ENCODE measurements at places on chromosomes 13 and 19.

GRCh38 chr13:50446611-50447010 is 396.9 kb downstream of the DLEU7 start:
- DNase-seq, result no peak

DNA sequence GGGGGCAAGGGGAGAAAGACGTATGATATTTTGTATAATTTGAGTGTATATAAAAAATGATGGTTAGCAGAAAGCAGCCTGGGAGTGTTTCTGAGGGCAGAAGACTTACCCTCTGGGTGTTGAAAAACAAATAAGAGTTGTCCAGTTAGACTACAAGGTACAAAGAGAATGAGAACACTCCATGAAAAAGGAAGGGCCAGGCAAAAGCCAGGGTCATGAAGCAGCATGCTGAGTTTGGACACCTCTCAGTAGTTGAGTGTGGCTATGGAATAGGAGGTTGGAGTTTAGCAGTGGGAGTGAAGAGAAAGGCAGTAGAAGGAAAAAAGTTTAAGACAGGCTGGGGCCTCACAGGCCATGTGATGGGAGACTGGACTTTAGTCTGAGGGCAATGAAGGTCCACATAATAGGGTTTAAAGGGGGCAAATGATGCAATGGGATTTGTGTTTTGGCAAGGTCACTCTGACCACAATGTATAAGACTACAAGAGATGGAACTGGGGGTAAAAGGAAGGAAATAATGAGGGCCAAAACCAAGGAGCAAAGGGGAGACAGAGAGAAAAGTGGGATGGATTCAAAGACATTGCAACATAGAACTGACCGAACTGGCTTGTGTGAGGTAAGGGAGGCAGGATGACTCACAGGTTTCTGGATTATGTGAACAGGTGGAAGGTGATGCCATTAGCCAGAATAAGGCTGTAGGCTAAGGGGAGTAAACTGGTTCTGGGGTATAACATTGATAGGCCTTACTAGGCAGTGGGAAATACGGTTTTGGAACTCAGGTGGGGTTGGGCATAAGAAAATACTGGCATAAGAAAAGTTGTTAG is 76.6 kb downstream of the SERP2 start:
- DNase-seq, result no peak

DNA sequence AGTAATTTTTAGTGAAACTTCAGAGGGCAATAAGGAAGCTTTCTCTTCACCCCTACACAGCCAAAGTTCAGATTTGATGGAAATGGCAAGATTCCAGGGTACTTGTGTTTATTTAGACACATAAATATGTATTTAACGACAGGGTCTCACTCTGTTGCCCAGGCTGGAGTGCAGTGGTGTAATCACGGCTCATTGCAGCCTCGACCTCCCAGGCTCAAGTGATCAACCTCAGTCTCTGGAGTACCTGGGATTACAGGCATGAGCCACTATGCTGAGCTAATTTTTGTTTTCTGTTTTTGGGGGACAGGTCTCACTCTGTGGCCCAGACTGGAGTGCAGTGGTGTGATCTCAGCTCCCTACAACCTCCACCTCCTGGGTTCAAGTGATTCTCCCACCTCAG is 2.0 kb upstream of the SYCE2 start:
- no peak for DNase-seq

- DNase-seq, result no peak
Measured at GRCh38 chr13:65964672-65965071, 1265.5 kb downstream of the PCDH9 start.

DNA sequence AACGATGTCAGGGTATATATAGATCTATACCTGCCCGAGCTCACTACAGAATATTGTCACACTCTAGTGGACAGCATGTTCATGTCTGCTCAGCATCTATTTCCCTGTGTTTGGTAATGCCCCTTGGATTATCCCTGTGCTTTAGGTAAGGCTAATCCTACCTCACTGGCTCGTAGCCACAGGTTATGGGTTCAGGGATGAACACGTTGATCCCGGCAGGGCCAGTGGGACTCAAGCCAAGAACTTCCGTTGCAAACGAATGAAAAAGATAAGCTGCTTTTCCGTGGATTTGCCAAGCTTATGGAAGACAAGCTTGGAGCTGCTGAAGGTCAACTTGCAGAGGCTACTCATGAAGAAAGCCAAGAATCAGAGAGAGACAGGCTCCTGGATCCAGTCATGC is 400.0 kb upstream of the TSHZ3 start:
- no peak for DNase-seq

- DNase-seq, result no peak
Measured at GRCh38 chr13:94946039-94946438, 233.7 kb upstream of the SOX21 start.

DNA sequence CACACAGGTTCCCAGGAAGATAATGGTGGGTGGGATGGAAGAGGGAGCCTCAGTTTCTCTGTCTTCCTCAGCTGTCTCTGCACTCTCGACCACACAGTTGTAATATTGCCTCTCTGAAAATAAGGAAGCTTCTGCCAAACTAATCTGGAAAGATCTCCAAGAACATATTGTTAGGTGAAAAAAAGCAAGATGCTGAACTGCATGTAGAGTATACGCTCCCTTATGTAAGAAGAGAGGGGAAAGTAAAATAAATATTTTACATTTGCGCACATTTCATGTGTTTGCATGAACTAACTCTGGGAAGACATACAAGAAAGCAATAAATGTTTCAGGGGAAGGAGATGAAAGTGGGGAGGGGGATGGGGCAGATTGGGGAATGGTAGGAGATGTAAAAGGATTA is 41.9 kb upstream of the CACNA1A start:
- no peak for DNase-seq

DNA sequence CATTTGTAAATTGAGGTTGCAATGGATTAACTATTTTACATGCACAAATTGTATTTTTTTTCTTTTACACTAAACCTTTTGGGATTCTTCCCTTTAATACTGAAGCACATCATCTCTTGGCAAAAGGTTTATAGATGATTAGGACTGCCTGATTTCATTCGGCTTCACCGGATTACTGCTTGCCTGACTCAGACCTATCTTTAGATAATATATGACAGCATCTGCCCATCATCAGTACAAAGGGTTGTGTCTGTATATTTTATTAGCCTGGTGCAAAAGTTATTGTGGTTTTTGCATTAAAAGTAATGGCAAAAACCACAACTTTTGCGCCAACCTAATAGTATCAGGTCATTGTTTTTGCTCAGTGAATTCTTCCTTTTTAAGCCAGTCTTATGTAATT is 316.2 kb upstream of the HTR2A start:
- no peak for DNase-seq

GRCh38 chr13:86946734-86947133 is 724.4 kb upstream of the SLITRK5 start:
- no peak for DNase-seq

DNA sequence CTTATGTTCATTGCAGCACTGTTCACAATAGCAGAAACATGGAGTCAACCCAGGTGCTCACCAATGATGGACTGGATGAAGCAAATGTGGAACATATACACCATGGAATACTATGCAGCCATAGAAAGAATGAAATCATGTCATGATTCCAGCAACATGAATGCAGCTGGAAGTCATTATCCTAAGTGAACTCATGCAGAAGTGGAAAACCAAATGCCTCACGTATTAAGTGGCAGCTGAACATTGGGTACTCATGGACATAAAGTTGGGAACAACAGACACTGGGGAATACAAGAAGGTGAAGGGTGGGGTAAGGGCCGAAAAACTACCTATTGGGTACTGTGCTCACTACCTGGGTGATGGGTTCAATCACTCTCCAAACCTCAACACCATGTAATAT is 915.9 kb downstream of the UQCRFS1 start:
- no peak for DNase-seq

DNA sequence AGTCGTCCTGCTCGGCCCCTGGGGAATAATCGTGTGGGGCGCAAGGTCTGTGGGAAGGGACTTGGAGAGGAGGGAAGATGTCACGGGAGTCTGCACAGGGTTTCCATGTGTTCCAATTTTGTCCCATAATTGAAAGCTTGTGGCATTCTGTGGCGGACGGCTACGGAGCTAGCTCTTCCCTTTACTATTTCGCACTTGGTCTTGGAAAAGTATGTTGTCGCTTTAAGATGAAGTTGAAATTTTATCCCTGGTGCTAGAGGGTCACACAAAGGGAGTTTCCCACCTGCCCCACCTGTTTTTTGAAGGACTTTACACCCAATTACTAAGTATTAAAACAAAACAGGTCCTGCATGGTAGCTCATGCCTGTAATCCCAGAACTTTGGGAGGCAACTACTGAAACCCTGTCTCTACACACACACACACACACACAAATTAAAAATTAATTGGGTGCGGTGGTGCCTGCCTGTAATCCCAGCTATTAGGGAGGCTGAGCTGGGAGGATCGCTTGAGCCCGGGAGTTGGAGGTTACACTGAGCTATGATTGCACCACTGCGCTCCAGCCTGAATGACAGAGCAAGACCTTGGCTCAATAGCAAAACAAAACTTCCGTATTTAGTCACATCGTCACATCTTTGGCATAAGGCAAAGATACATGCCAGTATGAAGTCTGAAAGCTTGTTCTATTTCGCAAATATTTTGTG is 967 bp upstream of the TPT1 start:
- no peak for DNase-seq

- peak; percentile 93 for DNase-seq
Measured at GRCh38 chr19:50203281-50204080, at the start of gene MYH14. Gene MYH14 (plus strand): TSS chr19:50203622. CDS start chr19:50210366, 6,744 bp downstream.

Data from nucleus accumbens (tissue), 56 donors.